ENCODE measurements at places on chromosomes 2 and 18.

- DNase-seq, result no peak
Observed at GRCh38 chr2:228180181-228181097, 1.0 kb downstream of the SPHKAP start.

- DNase-seq, result no peak
Observed at GRCh38 chr2:174180726-174181236, 67.6 kb downstream of the OLA1 start.

DNA sequence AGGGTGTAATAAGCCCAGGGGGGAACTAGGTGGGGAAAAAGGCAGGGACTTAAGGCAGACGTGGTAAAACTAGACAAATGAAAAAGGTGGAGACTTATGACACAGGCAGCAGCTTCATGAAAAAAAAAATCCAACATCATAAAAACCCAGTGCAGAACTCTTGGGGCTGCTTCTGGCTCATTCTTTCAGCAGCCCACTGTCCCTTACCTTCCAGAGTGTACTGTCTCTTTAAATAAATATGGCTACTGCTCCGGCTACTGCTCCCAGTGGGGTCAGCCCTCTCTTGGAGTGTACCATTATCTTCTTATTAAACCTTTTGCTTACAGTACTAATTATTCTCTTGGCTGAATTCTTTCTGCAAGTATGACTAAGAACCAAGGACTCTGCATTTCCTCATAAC lies 699.5 kb downstream of the DSC3 start:
- DNase-seq, result no peak

GRCh38 chr2:121663434-121663833 lies 14.2 kb upstream of the CLASP1 start:
- no peak for DNase-seq

DNA sequence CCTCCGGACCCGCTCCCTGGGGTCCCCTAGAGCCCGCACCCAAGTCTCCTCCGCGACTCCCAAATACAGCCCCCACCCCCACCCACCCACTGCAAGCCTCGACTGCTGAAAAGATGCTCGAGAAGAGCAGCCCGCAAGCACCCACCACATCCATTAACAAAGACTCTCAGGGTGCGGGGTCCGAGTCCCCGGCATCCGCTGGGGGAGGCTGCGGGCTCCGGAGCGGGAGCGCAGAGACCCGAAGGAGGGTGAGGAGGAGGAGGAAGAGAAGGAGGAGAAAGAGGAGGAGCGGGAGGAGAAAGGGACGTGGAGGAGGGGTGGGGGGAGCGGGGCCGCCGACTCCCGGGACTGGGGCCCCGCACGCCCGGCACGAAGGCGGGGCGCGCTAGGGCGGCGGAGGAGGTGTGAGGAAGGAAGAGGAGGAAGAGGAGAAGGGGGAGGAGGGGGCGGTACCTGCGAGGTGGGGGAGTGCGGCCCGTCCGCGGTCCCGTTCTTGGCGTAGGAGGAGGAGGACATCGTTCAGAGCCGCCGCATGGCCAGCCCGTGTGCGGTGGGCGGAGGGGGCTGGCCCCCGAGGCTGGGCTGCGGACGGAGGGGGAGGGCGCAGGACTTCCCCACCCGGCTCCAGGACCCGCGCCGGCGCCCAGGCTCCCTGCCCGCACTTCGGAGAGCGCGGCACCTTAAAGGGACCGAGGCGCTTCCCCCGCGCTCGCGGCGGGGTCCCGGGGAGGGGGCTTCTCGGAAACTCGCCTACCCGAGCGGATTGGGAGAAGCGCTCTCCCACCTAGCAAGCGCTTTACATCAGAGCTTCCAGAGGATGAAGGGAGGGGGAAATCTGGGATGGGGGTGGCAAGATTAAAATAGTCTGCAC lies at the start of gene CACNB4:
CACNB4 (minus strand) TSS at position 549 of the 871 bp plus-strand sequence.
- DNase-seq, result no peak

GRCh38 chr2:130763405-130763804 lies 8.1 kb downstream of the AMER3 start:
- no peak for DNase-seq

DNA sequence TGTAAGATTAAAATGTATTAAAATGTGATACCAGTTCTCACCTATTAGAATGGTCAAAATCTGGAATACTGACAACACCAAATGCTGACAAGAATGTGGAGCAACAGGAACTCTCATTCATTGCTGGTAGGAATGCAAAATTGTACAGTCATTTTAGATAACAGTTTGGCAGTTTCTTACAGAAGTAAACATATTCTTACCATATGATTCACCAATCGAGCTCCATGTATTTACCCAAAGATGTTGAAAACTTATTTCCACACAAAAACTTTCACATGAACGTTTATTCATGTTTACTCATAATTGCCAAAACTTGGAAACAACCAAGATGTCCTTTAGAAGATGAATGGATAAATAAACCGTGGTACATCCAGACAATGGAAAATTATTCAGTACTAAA lies 1193.5 kb upstream of the ACVR2A start:
- DNase-seq, result no peak

- no peak for DNase-seq
Observed at GRCh38 chr18:48974304-48975119, 23.7 kb upstream of the SMAD7 start.

DNA sequence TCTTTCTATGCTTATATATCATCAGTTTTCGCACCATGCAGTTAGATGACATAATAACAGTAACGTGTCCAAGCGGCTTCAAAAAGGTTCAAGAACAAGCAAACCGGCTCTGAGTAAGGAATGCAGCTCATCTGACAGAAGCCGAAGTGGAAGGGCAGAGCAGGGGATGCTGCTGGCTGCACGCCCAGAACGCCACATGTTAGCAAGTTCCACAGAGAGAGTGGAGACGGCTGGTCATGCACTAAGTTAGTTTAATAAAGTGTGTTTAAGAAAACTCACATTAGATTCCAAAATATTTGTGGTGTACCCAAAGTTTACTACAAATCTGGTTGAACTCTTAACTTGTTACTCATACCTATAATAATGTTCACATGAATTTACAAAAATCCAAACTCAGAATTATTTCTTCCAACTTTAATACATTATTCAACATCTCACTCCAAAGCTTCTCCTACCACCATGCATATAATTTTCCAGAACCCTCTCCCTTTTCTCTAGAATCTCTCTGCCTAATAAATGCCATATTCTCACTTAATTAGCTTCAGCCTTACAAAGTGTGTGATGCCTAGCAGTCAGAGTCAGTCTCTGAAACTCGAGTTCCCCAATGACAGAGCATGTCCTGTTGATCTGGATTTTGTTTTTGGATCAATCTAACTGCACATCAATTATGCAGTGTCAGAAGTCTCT lies 170.0 kb downstream of the DNAH7 start:
- peak; percentile 97 for DNase-seq

- DNase-seq, result no peak
Observed at GRCh38 chr2:240399419-240400324, 35.8 kb upstream of the GPC1 start.

DNA sequence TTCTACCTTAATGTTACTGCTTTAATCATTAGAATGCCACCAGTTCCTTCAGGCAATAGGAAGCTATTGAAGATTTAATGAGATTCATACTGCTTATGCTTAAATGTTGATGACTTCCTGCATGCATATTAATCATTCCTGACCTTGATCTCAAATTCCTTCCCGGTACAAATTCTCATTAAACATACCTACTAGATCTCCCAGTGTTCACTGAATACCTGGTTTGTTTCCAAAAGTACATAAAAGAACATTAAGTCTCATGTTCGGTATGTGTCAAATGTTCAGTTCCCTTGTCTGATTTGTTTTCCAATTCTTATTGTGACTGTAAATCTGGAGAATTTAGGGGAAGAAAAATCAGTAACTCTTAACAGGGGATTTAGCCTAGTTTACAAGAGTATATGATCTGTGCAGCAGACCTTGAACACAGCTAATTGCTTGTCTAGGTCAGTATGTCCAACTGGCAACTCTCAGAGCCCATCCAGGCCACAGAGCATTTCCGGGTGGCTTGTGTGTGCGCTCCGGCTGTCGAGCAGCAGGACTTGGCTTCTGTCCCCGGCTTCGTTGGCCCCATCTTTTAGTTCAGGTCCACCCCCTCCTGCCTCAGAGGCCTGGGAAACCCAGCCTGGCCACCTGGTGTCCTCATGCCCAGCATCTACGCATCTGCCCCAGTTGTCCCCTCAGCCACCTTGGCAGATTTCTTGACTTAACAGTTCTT lies 13.1 kb downstream of the METAP1D start:
- DNase-seq, result no peak

GRCh38 chr2:199339891-199340605 lies 117.7 kb downstream of the SATB2 start:
- no peak for DNase-seq
